ENCODE measurements at places on chromosomes 6 and 20.
A peak's percentile ranks its signal among the peaks of the same experiment; 100 is the strongest.

DNA sequence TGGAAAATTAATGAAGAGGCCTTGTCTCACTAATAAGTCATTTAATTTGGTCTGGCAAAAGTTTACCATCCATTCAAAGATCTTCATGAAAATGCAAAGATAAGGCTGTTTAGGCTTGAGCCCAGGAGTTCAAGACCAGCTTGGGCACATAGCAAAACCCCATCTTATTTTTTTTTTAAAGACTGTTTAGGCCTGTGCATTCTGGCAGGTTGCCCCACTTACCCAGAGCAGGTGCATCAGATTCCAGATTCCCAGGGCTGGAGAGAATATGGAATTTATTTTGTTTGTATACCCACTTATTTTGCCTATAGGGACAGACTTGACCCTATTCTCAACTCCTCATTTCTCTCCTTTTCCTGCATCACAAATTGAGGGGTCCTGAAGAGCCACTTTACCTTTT lies 5.7 kb downstream of the FOXO3 start:
- DNase-seq = no peak

GRCh38 chr20:60249436-60249835 lies 291.2 kb downstream of the CDH26 start:
- no peak for DNase-seq

GRCh38 chr6:150667977-150668716 lies 68.5 kb downstream of the PLEKHG1 start:
- DNase-seq = no peak

DNA sequence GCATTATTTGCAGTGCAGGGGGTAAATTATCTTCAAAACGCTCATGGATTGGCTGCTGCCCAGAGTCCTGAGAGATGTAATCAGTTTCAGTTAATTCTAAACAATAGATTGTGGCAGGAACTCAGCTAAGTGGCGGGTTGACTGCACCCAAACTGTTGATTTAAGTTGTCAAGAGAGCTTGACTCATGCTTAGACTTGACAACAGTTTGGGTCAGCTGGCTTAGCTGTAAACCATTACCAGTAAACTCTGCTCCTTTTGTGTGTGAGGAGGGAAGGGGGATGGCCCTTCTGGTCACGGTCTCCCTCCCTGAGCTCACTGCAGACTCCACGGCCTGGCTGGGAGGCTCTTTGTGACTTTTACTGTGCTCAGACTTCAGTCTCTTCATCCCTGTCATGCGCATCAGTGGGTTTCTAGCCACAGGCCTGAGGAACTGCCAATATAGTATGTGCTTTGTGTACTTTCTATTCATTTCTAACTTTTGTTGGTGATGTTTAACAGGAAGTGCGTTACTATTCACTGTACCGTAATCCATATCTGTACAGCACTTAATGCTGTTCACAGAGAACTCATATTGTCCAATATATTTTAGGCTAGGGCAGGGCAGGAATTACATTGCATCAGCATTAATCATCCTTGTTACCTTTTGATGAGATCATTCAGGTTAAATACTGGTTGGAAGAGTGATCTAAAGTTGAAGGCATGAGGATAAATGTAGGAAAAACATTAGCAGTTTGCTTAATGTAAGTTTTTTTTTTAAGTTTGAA lies 488.3 kb downstream of the CDKAL1 start:
- DNase-seq = no peak

- no peak for DNase-seq
Observed at GRCh38 chr20:301886-302848, 4.8 kb downstream of the ZCCHC3 start.

DNA sequence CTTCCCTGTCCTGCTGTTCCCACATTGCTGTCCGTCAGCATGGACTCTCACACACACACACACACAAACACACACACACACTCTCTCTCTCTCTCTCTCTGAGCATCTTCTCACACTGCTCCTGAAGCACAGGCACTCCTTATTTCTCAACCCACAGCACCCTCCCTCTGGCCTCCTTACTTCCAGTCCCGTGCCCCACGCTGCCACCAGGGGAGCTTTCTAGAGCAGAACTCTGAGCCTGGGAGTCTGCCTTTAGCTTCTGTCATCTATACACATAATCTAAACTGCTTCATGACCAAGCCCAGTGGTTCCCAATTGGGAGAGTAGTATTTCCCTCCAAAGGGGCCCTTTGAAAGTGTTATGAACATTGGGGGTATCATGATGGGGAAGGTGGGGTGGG lies 29.1 kb downstream of the HECA start:
- DNase-seq = peak; percentile 74

- no peak for DNase-seq
Observed at GRCh38 chr20:62787321-62787720, 9.0 kb upstream of the MRGBP start.

DNA sequence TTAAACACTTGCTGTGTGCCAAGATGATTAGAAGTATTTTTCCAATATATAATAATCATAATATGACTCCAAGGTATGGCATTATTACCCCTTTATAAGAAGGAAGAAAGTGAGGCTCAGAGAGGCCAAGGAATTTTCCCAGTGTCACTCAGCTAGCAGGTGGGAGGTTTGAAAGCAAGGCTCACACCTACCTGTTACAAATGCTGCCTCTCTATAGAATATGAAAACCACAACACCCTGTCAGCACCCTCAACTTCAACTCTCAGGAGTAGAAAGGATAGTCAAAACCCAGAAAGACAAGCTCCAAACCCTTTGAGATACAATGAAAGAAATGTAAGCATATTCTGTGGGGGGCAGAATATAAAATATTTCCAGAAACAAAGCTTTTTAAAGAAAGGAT lies 76.7 kb downstream of the LAMP5 start:
- DNase-seq = no peak

DNA sequence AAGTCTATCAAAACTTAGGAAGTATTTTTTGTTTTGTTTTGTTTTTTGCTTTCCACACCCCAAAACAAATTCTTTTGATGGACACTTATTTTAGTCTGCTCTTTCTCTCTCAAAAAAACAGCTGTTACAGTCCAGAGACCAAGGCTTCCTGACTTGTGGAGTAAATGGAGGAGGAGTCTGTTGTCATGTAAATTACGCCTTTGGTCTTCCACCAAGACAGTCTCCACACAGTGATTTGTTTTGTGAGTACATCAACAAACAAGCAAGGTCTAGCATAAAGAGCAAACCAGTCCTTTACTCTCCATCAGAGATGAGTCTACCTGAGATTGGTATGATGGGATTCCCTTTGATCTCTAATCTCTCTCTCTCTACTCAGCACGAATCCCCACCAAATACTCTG lies 588.0 kb upstream of the ARID1B start:
- DNase-seq = no peak

GRCh38 chr20:8220716-8221115 lies 88.7 kb downstream of the PLCB1 start:
- no peak for DNase-seq

- DNase-seq = no peak
Observed at GRCh38 chr6:100296810-100297544, 167.7 kb downstream of the SIM1 start.

DNA sequence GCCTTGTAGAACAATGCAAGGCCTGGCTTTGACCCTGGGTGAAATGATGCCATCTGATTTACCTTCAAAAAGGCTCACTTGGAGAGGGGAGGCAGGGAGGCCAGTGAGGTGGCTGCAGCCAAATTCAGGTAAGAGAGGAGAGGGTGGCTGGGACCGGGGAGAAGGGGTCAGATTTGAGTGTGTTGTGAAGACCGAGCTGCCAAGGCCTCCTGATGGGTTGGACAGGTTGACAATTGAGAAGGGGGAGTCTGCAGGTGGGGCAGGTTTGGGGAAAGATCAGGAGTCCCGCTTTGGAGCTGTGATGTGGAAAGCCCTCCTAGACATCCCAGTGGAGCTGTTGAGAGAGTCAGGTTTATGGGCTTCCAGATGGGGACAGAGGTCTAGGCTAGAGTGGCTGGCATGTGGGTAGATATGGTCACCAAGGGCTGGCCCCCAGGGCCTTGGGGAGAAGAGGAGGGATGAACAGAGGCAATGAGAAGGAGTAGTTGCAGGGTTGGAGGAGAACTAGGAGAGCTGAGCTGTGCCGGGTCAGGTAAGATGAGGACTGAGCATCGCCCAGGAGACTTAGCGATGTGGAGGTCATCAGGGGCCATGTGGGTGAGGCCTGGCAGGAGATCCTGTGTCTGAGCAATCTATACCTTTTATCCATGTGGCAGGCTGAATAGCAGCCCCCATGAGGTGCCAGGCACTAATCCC lies 70.5 kb upstream of the TOX2 start:
- no peak for DNase-seq

GRCh38 chr6:38150681-38151296 lies 331.3 kb downstream of the ZFAND3 start:
- no peak for DNase-seq

DNA sequence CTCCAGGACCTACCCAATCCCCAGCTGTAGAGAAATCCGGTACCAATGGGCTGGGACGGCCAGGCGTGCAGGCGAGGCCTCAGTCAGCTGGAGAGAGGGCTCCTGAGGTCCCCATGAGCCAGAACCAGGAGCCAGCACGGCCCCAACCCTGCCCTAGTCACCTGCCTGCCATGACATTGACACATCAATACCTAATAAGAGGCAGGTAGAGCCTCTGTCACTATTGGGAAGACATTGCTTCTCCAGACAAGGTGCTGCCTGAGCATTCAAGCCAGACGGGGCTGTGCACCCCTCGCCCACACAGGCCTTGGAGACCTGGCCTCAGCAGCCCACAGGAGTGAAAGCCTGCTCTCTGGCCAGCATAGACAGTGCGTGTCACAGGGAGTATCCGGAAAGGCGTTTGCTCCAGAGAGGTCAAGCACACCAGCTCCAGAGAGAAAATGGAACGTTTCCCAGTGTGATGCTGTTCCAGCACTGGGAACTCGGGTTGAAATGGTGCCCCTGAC lies 3.5 kb downstream of the DLL1 start:
- DNase-seq = peak; percentile 41

DNA sequence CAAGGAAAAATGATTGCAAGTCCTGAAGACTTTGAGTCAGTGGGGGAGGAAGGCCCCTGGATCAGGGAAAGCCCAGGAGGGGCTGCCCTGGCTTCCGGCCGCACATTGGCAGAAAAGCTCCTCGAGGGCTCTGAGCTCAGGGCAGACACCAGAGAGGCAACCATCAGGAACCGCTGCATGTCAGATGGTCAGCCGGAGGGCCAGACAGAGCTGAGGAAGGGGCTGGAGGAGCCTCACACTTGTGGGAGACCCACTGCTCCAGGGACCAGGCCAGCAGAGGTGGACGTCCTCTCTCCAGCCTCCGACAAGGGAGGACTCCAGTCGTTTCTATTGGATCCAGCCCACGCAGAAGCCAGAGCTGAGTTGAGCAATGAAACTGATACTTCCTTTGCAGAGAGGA lies 30.2 kb upstream of the AAR2 start:
- DNase-seq = no peak

GRCh38 chr6:97066056-97066455 lies 141.5 kb downstream of the KLHL32 start:
- DNase-seq = no peak

- DNase-seq = no peak
Observed at GRCh38 chr6:50962213-50962759, 143.6 kb downstream of the TFAP2B start.

DNA sequence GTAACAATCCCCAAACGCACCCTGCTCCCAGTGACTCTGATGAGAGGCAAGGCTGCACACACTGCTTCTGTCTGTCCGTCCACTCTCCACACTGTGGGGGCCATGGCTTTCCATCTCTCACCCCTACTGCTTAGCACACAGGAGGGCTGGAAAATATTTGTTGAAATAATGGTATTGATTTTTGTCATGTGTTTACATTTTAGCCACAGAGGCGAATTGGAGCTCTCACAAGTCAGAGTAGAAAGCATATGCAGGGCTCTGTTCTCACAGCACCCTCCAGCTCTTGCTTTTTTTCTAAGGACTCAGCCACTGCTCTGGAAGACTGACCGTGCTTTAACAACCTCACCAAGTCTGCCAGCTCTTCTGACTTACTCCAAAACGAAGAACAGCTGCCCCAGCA lies 273.8 kb downstream of the GMDS start:
- no peak for DNase-seq

- no peak for DNase-seq
Observed at GRCh38 chr20:57570145-57570850, 9.4 kb downstream of the PCK1 start.

DNA sequence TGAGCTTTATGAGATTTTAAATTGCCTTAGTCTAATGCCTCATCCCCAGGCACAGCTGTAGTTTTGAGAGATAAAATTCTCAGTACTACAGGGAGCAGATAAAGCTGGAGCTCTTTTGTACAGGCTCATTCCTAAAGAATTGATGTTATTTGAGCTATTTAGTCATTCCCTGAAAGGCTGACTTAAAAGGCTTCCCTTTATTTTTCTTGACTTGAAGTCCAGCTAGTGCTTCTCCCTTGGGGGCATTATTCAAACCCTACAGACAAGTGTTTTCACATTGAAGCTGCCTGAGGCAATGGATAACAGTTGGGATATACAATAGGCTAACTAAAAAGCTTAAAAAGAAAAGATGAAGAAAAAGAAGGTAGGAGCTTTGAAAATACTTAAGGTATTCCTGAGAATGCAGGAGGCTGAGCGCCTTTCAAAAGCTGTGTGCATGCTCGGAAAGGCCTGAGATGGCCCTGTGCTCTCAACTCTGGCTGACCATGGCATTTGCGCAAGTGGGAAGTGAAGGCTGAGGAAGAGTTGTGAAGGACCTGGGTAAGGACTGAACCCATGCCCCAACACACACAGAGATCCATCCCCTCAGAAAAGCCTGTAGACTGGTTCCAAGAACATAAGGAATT lies 315.1 kb downstream of the SMOC2 start:
- DNase-seq = no peak

- DNase-seq = no peak
Observed at GRCh38 chr6:34575326-34575725, 19.2 kb upstream of the SPDEF start.

DNA sequence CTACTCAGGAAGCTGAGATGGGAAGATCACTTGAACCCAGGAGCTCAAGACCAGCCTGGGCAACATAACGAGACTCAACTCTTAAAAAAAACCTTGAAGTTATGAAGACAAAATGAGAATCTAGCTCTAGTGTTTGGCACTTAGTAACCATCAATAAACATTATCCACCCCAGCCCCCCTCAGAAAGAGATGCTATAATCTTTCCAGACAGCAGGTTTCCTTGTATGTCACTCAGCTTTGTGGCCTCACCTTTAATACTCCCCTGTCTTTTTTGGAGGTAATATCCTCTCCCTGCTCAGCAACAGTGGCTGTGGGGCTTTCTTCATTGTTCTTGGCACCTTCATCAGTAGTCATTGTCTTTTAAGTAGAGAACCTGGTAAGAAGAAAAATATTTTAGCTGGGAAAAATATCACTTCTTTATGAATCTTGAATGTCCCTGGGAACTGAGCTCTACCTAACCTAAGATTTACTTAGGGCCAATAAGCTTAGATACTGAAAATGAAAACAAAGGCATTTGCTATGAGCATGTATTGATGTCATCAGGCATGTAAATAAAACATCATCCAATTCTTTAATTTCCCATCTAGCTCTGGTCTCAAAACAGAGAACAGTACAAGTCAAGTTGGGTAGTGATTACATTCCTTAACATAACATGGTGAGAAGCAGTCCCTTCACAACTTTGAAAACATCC lies 46.1 kb downstream of the FKBP5 start:
- no peak for DNase-seq

DNA sequence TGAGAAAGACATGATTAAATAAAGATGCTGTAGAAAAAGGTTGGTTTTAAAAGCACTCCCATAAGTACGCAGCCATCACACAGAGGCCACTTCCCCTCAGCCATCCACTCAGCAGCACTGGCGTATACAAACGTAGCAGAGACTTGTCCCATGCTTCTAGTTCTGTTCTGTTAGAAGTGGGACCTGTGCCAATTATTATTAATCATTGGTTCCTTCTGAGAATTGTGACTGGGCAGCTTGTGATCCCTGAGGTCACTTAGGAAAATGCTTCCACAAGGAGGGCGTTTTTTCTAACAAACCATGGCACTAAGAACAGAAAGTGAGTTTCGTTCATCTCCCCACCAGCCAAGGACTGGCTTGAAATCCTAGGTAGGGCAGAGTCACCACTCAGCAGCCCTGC lies 53.9 kb downstream of the FAM120B start:
- no peak for DNase-seq

Measured in activated effector memory CD4-positive, alpha-beta T cell treated with anti-CD3 and anti-CD28 coated beads, Interleukin-2, amount 50 U/mL, for 16 hours (primary cell).